ENCODE measurements at places on chromosomes 13 and 19.

- peak; percentile 42 for DNase-seq
Measured at GRCh38 chr19:31349160-31349881, at the start of gene TSHZ3. TSHZ3 (minus strand) TSS chr19:31349436; CDS start chr19:31349219, 217 bp downstream.

GRCh38 chr19:40716031-40716481 is 630 bp downstream of the COQ8B start:
- no peak for DNase-seq

DNA sequence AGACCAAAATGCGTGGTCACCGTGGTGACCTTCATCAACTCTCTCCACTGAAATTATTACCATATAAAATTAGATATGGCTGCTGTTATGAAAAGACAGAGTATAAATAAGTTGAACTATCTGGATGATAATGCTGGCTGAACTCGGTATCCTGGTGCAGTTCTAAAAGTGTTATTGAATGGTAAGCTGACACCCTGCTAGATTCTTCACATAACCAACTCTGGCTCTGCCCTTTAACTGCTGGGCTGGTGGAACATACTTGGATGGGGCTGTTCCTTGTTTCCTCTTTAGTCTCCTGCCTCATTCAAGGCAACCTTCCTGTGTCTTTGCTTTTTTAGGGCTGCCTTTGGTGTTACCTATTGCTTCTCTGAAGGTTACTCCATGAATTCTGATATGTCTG is 106.9 kb downstream of the FGF9 start:
- no peak for DNase-seq

GRCh38 chr13:112069061-112069844 is 2.3 kb downstream of the SOX1 start:
- no peak for DNase-seq

- no peak for DNase-seq
Measured at GRCh38 chr19:2352121-2352520, 7.9 kb upstream of the TMPRSS9 start.

GRCh38 chr19:35288906-35289305 is 3.1 kb upstream of the MAG start:
- DNase-seq: no peak

DNA sequence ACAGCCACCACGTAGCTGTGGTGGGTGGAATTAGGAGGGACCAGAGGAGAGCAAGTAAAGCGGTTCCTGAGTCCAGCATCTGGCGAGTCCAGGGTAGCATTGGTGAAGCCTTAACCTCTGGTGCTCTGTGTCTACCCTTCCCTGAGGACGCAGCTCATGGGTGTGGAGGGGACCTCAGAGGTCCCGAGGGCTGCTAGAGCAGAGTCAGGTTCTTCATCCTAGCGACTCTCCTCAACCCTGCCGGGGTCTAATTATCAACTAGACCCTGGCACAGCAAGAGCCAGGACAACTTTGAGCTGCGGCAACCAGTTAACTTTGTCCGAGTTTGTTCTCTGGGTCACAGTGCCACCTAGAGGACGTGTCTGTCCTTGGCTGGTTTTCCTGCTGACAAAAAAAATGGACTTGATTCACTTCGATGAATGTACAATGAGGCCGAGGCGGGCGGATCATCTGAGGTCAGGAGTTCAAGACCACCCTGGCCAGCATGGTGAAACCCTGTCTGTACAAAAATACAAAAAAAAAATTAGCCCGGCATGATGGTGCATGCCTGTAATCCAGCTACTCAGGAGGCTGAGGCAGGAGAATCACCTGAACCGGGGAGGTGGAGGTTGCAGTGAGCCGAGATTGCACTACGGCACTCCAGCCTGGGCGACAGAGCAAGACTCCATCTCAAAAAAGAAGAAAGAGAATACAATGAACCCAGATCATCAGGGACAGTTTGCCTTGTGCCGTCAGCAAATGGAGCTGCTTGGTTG is 25.0 kb downstream of the TSSK6 start:
- DNase-seq: peak; percentile 87

DNA sequence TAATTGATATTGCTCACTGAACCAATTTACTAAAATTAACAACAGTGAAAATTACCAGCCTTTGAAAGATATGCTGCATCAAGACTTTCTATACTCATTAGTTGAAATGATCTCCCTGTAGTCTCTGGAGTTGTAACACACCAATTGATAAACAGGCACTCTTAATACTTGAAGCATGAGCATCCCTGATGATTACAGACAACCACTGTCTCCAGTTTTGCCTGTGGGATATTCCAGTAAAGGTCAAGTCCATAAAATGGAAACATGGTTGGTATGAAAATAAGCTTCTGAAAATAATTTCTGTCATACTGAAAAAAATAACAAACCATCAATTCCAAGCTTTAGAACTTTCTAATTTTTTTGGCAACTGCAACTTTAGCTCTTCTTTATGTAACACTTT is 405.8 kb downstream of the SPRY2 start:
- no peak for DNase-seq

DNA sequence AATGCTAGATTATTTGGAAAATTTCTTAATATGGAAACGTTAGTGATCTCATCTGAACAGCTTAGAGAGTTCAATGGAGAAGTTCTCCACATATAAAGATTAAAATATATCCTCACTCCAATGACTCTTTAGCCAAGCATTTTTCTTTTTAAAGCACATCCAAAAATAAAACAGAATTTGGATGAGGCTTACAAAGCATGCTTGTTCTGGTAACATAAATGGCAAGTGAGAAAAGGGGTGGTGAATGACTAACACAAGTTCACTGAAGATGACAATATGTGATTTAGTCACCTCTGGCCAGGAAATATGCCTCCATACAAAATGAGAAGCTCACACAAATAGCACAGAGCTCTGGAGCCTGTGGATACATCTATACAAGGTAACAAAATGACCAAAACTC is 253.0 kb downstream of the PCDH20 start:
- no peak for DNase-seq

- DNase-seq: no peak
Measured at GRCh38 chr13:37889102-37889501, 19.5 kb upstream of the TRPC4 start.

DNA sequence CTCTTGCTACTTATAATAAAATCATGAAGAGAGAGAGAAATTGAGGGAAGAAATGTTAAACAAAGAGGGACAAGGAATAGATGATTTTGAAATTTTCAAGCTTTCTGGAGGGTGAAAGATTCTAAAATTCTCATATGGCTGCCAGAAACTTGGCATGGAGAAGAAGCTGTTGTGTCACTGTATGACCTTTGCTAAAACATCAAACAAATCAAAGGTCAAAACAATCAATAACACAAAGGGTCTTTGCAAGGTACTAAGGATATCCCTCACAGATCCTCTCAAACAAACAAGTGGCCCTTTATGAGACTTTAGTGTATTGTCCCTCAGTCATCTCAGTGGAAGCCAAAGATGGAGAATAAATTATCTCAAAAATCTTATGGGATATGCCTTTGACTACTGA is 1039.2 kb upstream of the MIR17HG start:
- DNase-seq: no peak

- no peak for DNase-seq
Measured at GRCh38 chr13:50594276-50595051, 249.0 kb downstream of the DLEU7 start.

DNA sequence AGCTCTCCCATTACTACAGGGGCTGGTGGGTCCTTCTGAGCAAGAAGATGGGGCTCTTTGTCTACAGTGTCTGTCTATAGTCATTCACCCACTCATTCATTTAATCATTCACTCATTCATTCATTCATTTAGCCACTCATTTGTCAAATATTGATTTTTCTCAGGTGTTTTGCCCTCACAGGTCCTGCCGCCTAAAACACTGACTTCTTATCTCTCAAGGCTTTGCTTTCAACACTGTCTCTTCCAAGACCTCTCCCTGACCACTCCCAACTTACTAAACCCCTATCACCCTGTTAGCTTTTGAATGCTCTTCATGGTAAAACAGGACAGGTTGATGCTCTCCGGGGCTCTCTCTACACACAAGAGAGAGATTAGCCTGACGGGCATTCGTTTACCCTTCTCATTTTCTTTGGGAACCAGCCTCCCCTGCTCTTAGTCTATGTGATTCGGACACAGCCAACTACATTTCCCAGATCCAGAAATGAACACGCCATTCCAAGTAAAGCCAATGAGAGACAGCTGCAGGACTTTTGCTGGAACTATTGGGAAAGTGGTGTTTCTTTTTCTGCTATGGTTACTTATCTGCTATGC is 22.7 kb downstream of the FAM187B start:
- no peak for DNase-seq

- DNase-seq: no peak
Measured at GRCh38 chr13:44313674-44314073, 60.0 kb upstream of the SERP2 start.

GRCh38 chr19:51093101-51093500 is 10.4 kb upstream of the KLK14 start:
- DNase-seq: no peak

GRCh38 chr19:35027851-35028599 is 2.2 kb upstream of the SCN1B start:
- no peak for DNase-seq

DNA sequence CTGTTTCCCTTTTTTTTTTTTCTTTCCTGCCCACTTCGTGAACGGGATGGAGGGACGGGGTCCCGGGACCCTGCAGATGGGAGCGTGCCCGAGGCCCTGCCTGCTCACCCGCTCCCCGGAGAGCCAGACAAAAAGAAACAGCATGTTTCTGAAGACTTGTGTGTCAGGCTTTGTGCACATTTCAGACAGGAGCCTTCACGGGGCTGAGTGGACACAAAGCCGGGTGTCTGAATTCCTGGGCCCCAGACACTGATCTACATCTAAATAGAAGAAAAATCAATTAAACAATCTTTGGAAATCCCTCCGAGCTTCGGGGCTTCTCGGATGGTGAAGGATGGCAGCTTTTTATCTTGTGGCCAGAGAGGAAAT is 4.2 kb downstream of the PGPEP1 start:
- no peak for DNase-seq

DNA sequence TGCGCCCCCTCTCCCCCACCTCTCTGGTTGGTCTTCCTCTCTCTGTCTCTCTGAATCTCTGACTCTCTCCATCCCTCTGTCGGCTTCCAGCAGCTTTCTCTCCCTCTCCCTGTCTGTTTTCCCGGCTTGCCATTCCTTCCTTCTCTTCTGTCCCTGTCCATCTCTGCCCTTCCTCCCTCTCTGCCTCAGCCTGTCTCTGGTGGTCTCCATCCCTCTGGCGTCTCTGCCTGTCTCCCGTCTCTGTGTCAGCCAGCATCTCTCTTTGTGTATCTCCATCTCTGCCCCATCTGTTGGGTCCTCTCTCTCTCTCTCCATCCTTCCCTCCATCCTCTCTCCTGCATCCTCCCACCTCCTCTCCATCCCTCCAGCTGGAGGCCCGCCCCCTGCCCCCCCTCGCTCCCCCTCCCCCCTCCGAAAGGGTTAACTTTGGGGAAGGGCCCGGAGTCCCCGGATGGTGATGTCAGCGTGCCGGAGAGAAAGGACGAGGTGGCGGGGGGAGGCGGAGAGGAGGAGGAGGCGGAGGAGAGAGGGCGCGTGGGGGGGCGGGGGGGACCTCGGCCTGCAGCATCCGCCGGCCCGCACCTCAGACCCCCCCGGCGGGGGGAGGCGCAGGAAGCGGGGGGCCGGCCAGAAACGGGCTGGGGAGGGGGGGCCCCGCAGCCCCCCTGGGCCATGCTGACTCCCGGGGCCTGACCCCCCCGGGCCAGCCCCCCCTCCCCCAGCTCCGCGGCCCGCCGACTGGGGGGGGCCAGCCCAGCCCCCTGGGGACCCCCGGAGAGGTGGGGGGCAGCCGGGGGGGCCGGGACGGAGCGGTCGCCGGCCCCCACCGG is at the start of gene BRSK1:
TSS of gene BRSK1 (plus strand) at position 450 of the 830 bp plus-strand sequence. CDS start 446 bp downstream, outside the sequence.
- peak; percentile 85 for DNase-seq

DNA sequence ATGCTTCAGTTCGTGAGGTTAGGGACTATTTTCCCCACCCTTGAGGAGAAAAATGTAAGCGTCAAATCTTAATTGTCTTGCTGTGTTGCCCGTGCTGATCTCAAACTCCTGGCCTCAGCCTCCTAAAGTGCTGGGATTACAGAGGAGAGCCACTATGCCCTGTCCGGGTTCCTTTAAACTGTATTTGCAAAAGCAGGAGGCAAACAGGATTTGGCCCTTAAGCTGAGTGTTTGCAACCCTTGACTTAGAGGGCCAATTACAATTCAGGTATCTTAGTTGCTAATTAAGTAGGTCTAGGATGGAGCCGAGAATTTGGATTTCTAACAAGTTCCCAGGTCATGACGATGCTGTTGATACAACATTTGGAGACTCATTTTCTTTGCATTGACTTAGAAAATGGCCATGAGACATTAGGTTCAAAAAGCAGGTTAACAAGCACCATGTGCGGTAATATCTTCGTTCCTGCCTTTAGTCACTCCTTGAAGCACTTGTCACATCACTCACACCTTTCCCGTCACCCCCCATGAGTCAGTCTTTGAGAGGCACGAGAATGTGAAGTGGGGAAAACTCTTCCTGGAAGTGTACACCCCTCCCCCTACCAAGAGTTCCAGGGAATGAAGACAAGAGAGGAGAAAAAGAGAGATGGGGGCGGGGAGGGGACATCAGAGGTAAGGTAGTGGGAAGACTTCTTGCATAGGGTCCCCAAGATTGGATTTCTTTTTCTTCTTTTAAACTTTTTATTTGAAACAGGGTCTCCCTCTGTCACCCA is 2.6 kb downstream of the NAPSA start:
- DNase-seq: no peak

- DNase-seq: no peak
Measured at GRCh38 chr13:30892966-30893365, 13.1 kb upstream of the MEDAG start.

GRCh38 chr19:58279042-58279924 is 528 bp downstream of the ZNF8 start:
- DNase-seq: peak; percentile 57

- DNase-seq: no peak
Measured at GRCh38 chr13:114122591-114123211, 9.7 kb downstream of the RASA3 start.

GRCh38 chr19:38388349-38389100 is at the start of gene SPRED3:
SPRED3 (plus strand) TSS chr19:38388697; CDS start chr19:38390303, 1,606 bp downstream.
- DNase-seq: no peak

DNA sequence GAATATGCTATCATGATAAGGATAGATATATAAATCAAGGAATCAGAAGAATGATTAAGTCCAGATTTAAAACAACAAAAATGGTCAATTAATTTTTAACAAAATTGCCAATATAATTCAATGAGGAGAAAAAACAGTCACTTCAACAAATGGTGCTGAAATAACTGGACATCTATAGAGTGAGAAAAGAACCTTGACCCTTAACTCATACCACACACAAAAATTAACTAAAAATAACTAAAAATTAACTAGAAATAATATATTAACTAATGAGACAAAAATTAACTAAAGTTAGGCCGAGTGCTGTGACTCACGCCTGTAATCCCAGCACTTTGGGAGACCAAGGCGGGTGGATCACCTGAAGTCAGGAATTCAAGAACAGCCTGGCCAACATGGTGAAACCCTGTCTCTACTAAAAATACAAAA is 9.5 kb downstream of the LGALS7 start:
- no peak for DNase-seq

- no peak for DNase-seq
Measured at GRCh38 chr13:101515504-101515903, 63.0 kb downstream of the ITGBL1 start.

- no peak for DNase-seq
Measured at GRCh38 chr19:5172859-5173630, 167.6 kb downstream of the PTPRS start.
